Activated CD8-positive, alpha-beta memory T cell treated with anti-CD3 and anti-CD28 coated beads for 48 hours (primary cell): ENCODE measurements at places on chromosomes 16 and 17.

DNA sequence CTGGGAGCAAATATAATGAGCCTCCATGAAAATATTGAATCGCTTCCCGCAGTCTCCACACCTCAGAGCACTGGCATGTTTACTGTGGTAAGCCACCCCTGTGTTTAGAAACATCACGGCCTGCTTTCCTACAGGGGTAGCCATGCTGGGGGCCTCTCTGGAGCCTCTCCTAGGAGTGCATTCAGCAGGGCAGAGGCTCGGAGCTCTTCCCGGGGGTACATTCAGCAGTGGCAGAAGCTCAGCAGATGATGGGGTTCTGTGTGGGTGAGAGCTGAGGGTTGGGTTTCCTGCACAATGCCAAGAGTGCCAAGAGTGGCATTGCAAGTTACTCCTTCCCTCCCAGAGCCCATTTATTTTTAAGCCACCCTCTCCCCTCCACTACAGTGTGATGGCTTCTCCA is 386.6 kb downstream of the SEC14L1 start:
- no peak for DNase-seq

DNA sequence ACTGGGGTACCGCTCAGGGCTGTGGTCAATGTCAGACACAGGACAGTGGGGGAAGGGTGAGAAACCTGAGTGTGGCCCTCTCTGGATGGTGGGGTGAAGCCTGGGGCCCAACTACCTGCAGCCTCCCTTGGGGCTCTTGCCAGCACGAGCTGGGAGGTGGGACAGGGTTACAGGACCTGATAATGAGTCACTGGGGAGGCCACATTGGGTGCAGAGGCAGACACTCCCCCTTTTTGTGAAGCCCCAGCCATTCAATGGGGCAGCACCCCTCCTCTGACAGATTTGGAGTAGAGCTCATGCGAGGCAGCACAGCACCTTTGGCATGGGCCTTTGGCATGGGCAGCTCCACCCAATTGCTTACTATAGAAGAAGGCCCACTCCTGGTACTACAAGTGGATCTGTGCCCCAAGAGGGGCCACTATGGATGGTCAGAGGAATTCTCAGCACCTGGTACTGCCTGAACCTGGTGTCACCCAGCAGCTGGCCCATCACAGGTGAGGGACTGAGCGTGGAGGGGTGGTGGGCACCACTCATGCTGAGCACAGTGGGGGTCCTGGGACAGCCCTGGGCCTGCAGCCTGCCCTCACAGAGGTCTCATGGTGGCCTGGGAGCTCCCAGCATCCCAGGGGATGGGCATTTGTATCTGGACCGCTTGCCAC is 45.2 kb upstream of the SMPD3 start:
- DNase-seq = no peak

DNA sequence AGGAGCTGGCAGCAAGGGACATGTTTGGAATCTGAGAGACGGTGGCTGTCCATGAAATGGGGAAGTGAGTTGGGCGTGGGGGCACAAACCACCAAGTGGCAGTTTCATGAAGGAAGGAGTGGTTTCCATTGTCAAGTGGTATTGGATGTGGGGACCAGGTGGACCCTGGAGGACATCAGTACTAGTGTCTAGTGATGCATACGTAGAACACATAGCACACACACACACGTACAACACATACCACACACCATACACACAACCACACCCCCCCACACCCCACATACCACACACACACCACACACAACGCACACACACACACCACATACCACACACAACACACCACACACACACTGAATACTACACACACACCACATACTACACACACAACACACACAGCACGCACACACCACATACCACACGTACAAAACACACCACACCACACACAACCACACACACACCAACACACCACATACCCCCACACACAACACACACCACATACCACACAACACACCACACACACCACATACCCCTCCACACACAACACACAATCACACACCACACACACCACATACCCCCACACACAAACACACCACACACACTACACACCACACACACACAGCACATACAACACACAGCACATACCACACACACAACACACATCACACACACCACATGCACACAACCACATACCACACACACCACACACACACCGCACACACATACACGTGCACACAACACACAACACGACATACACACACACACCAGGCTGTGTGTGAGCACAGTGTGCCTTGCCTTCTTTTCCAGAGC is 41.1 kb upstream of the GSE1 start:
- no peak for DNase-seq

GRCh38 chr16:28569021-28569420 is 15.3 kb downstream of the SGF29 start:
- no peak for DNase-seq

DNA sequence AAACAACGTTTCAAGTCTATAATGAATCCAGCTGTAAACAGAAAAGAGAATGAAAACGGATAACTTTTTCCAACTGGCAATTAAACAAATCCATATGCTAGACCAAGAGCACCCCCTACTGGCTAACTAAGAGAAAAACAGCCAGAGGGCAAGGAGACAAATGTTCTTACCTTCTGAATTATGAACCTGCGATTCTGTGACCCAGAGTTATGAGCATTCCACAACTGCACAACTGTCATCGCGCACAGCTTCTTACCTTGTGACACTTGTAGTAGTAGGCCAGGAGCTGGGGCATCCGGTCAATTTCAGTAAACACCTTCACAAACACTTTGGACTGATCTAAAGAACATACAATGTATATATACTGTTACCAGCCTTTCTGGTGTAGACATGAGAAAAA is 18.6 kb downstream of the COG7 start:
- DNase-seq = no peak

GRCh38 chr17:1073241-1073962 is 76.5 kb downstream of the TIMM22 start:
- no peak for DNase-seq

GRCh38 chr17:81354954-81355347 is 40.3 kb upstream of the BAHCC1 start:
- no peak for DNase-seq

DNA sequence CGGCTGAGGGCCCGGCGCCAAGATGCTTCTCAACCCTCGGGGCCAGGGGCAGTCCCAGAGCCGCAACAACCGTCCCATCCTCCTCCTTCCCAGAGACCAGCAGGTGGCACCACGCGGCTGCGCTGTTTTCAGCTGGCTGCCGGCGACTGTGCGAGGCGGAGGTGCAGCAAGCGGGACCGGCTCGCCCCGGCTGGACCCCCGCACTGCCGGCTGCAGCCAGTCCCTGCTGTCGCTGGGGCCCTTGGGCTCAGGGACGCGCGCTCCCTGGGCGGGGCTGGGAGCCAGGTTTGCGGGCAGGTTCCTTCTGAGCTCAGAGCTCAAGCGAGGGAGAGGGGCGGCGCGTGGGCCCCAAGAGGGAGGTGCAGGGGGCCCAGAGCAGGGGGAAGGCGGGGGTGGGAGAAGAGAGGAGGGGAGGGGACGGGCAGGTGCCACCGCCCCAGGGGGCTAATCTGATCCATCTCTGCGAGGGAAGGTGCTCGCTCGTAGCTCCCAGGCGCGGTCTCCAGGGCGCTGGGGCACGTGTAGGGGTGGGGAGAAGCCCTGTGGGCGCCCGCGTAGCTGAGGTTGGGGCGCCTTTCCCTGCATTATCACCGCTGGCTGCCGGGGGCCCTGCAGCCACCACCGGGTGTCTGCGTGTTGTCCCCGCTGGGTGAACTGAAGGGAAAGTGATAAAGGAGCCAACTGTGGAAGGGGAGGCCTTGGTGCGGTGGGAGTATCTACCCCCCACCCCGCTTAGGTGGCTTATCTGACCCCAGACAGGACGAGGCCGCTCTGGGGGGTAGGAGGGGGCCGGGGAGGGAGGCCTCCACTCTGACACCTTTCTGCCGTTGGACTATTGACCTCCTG is 24.2 kb downstream of the STAT5A start:
- DNase-seq = peak; percentile 64

GRCh38 chr16:30023586-30023985 is 588 bp downstream of the C16orf92 start:
- no peak for DNase-seq

GRCh38 chr16:728131-728889 is 1.4 kb downstream of the HAGHL start:
- DNase-seq = no peak

GRCh38 chr16:79177018-79177417 is 423.5 kb downstream of the MAF start:
- DNase-seq = no peak

GRCh38 chr17:81713556-81714411 is 1.7 kb downstream of the SLC25A10 start:
- DNase-seq = no peak

DNA sequence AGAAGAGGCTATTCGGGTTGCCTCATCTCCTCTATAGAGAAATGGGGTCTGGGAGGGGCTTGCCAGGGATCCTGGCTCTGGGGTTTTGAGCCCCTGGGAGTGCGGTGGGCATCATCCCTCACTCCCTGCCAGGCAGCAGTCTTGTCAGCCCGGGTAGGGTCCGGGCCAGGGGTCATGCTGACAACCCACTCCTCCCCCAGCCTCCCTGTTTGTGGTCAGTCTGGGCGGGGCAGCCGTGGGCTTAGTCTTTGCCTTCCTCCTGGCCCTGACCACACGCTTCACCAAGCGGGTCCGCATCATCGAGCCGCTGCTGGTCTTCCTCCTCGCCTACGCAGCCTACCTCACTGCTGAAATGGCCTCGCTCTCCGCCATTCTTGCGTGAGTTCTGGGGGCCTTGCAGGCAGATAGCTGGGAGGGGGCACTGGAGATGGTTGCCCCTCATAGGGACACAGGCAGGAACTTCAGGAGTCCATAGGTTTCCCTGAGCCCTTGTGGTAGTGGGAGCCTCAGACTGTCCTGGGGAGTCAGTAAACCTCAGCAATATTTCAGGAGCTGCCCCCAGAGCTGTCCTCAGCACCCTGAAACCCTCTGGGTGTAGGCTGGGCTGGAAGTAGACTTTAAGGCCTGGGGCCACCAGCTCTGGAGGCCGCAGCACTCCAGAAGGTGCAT is 6.9 kb downstream of the SLC9A5 start:
- no peak for DNase-seq

- no peak for DNase-seq
Observed at GRCh38 chr17:68819465-68819864, 135.7 kb downstream of the ABCA8 start.
